ENCODE measurements at places on chromosomes 12 and 14. TPM values are rescaled to one million over a fixed set of nuclear protein-coding genes. Genes with fewer than 3 reads are reported as not detected.

KRT80 gene
- not detected for total RNA-seq

DNA sequence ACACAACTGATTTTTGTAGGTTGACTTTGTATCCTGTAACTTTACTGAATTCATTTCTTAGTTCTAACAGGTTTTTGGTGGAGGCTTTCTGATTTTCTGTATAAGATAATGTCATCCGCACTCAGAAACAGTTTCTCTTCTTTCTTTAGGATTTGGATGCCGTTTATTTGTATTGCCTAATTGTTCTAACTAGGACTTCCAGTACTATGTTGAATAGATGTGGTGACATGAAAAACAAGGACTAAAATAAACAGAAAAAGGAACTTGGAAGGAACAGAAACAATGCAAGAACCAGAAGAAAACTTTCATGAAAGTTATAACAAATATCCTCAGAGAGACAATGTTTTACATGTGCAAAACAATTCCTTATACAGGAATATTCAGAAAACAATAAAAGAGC is 100.3 kb downstream of the GTF2A1 start:
- no peak overlapping the region for H3K4me3 ChIP-seq
- no peaks in the 10 kb centered on the region for H3K4me1 ChIP-seq
- no peaks in the 10 kb centered on the region for H3K36me3 ChIP-seq
- no peak overlapping the region for H3K27ac ChIP-seq

DNA sequence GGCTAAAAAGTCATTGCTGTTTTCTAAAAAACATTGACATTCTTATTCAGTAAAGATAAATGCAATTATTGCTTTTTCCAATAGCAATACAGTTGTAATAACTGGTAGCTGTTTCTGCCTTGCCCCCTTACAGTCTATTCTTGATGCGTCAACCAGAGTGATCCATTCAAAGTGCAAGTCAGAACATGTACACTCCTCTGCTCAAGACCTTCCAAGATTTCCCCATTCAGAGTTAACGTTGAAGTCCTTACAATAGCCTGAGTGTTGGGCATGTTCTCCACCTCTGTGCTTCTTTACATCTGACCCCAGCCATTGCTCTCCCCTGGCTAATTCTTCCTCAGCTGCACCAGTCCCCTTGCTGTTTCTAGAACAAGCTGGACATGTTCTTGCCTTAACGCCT is 24.3 kb downstream of the VRK1 start:
- no peak overlapping the region for H3K4me3 ChIP-seq
- H3K27me3 ChIP-seq, result no peaks in the 10 kb centered on the region
- H3K36me3 ChIP-seq, result no peaks in the 10 kb centered on the region
- no peaks in the 10 kb centered on the region for H3K4me1 ChIP-seq
- no peak for DNase-seq
- H3K27ac ChIP-seq, result no peak overlapping the region

DNA sequence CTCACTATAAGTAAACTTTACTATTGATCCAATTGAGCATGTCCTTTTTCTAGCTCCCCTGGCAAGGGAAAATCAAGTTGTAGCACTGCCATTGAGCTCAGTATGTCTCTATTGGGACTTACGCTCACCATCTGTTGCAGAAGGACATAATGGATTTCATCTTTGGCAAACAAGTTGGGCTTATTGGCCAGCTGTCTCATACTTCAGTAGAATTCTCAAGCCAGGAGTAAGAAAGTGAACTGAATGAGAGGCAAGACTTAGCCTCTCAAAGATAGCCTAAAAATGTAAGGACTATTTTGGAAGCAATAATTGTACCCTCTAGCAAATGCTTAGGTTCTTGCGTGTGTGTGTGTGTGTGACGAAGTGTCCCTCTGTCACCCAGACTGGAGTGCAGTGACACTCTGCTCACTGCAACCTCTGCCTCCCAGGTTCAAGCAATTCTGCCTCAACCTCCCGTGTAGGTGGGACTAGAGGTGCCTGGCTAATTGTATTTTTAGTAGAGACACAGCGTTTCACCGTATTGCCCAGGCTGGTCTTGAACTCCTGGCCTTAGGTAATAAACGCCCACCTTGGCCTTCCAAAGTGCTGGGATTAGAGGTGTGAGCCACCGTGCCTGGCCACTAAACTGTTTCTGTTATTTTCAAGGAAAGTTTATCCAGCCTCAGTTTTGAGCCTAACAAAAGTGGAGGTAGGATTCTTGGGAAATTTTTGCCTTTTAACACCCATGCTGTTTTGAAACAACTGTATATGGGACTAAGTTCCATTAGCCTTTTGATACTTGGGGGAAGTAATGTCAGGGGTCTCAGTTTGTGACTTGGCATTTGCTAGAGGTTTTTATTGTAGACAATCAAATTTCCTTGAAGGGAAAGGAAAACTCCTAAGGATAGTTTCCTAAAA is 7.0 kb downstream of the HNRNPA1 start:
- no peak for DNase-seq
- peaks cover 2% of the 10 kb centered on the region for H3K36me3 ChIP-seq
- no peak overlapping the region for H3K4me3 ChIP-seq

AKAP3 gene
- 7.9 TPM for total RNA-seq

TEX52 gene
- not detected for total RNA-seq

DNA sequence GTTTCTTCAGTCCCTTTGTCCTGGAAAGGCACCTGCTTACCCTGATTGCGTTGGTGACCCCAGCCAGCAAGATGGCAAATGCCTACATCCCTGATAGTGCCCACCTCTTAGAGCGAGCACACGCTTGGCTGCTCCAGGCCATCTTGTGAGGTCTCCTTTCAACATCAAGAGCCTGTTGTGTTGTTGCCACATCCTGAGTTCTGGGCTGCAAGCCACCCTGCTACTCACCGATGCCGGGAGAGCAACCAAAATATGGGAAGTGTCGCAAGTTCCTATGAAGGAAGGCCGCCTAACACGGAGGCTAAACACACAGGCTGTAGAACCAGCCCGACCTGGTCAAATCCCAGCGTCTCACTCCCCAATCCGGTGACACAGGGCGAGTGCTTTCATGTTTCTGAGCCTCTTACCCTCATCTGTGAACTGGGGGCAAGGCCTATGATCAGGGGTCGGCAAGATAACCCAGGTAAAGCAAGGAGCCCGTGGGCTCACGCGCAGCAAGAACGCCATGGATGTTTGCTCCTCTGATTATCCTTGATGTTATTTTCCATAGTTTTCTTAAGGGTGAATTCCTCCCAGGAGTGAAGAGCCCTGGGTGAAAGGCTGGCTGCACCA is 98.4 kb downstream of the LGMN start:
- H3K4me1 ChIP-seq, result peaks cover 46% of the 10 kb centered on the region

DNA sequence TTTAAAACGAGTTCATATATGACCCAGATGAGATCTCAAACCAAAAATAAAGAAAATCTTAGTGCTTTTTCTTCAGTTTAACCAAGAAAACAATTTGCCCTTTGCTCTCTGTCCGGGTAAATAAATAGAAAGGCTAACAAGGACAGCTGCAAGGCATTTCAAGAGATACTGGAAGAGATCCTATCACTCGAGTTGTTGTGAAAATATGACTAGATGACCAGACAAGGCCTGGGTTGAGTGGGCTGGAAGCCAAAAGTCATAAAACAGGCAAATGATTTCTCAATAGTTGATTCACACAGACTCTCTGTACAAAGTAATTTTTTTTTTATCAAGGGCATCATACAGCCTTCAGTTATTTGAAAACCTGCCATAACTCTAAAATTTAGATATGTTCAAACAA is 55.9 kb upstream of the AVPR1A start:
- no peak overlapping the region for H3K27ac ChIP-seq
- no peaks in the 10 kb centered on the region for H3K27me3 ChIP-seq
- H3K36me3 ChIP-seq, result no peaks in the 10 kb centered on the region
- no peak overlapping the region for H3K4me3 ChIP-seq
- no peak for DNase-seq

- H3K36me3 ChIP-seq, result no peaks in the 10 kb centered on the region
- H3K4me1 ChIP-seq, result no peaks in the 10 kb centered on the region
- H3K27me3 ChIP-seq, result no peaks in the 10 kb centered on the region
- no peak for DNase-seq
Measured at GRCh38 chr14:51704545-51704944, 52.8 kb downstream of the FRMD6 start.

DNA sequence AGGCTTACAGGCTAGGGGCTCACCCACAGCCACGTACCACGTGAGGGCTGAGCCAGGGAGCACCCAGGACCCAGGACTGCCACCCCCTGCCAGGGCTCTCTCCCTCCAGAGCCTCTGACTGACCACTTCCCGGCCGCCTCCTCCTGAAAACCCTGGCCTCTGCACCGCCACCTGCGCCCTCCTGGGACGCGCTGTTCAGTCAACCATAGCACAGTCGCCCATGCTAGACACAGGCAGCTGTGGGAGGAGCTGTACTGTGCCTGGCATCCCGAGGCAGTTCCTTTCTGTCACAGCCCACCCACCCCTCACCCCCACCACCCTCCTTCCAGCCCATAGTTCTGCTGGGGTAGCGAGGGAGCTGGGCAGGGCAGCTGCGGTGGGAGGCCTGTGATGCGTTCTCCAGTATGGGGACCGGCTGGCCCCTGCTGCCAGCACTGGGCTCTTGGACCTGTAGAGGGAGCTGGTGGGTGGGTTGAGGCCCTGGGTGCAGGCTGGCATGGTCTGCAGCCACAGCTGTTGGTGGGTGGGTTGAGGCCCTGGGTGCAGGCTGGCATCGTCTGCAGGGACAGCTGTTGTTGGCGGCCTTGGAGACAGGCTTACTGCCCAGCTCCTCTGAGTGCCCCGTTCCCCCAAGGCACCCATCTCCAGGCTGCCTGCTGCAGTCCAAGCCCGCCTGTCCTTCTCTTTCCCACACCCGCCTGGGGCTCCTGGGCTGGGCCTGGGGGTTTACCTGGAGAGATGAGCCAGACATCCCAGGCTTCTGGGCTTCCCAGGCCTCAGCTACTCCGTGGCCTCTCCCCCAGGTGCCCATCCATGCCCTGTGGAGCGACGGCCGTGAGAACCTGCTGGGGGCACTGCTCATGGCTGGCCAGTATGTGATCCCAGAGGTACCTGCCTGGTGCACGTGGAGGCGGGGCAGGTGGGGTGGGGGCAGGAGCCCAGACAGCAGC is 11.5 kb downstream of the ASPG start:
- H3K27me3 ChIP-seq, result peaks cover 21% of the 10 kb centered on the region
- no peak overlapping the region for H3K27ac ChIP-seq
- no peak for DNase-seq
- peaks cover 7% of the 10 kb centered on the region for H3K4me1 ChIP-seq

- no peak overlapping the region for H3K27ac ChIP-seq
- no peak for DNase-seq
- H3K4me1 ChIP-seq, result peaks cover 31% of the 10 kb centered on the region
- H3K36me3 ChIP-seq, result peaks cover 2% of the 10 kb centered on the region
Measured at GRCh38 chr14:89418976-89419375, 1.9 kb upstream of the FOXN3 start.

RD3L gene
- not detected for total RNA-seq

DPY19L2 gene
- 1.5 TPM for total RNA-seq

PDE3A gene
- total RNA-seq, result 0.09 TPM

IRAK3 gene
- total RNA-seq, result 0.39 TPM

PIANP gene
- total RNA-seq, result 2.4 TPM

RDH16 gene
- 0.98 TPM for total RNA-seq

DNA sequence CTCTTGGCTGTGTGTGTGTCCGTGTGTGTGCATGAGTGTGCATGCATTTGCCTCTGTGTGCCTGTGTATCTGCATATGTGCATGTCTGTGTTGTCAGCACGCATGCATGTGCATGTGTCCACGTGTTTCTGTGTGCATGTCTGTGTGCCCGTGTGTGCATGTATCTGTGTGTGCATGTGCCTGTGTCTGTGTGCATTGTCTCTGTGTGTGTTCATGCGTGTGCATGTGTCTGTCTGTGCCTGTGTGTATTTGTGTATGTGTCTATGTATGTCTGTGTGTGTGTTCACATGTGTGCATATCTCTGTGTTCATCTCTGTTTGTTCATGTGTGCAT is 1.1 kb upstream of the GALNT9 start:
- peaks cover 80% of the 10 kb centered on the region for H3K27me3 ChIP-seq
- no peaks in the 10 kb centered on the region for H3K4me1 ChIP-seq
- no peak for DNase-seq

DNA sequence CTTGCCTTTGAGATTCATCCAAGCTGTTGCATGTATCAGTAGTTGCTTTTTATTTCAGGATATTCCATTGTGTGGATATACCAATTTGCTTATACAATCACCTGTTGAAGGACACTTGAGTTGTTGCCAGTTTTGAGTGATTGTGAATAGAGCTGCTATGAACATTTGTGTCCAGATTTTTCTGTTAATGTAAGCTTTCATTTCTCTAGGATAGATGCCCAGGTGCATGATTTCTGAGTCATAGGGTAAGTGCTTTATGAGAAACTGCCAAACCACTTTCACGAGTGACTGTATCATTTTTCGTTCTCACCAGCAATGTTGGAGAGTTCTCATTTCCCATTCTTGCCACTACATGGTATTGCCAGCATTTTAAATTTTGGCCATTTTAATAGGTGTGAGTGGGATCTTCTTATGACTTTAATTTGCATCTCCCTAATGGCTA is 434.6 kb upstream of the RGS6 start:
- H3K27ac ChIP-seq, result no peak overlapping the region
- H3K27me3 ChIP-seq, result no peaks in the 10 kb centered on the region
- H3K4me1 ChIP-seq, result no peaks in the 10 kb centered on the region
- H3K4me3 ChIP-seq, result no peak overlapping the region
- no peaks in the 10 kb centered on the region for H3K36me3 ChIP-seq
- DNase-seq, result no peak

ACRBP gene
- 11.1 TPM for total RNA-seq

- H3K27me3 ChIP-seq, result no peaks in the 10 kb centered on the region
- no peaks in the 10 kb centered on the region for H3K36me3 ChIP-seq
- no peak overlapping the region for H3K4me3 ChIP-seq
- no peaks in the 10 kb centered on the region for H3K4me1 ChIP-seq
- no peak overlapping the region for H3K27ac ChIP-seq
Measured at GRCh38 chr12:118150625-118151024, 14.7 kb downstream of the PEBP1 start.

GRCh38 chr12:94710933-94711332 is 60.6 kb upstream of the TMCC3 start:
- no peak overlapping the region for H3K4me3 ChIP-seq
- no peaks in the 10 kb centered on the region for H3K4me1 ChIP-seq
- DNase-seq, result peak; percentile 8
- peaks cover 2% of the 10 kb centered on the region for H3K27me3 ChIP-seq
- no peaks in the 10 kb centered on the region for H3K36me3 ChIP-seq
